ENCODE measurements at places on chromosomes 12 and 14.

GRCh38 chr12:112611908-112612307, 179.6 kb upstream of the RPH3A start:
- DNase-seq = no peak

GRCh38 chr12:104232609-104233280, 17.2 kb downstream of the TXNRD1 start:
- no peak for DNase-seq

DNA sequence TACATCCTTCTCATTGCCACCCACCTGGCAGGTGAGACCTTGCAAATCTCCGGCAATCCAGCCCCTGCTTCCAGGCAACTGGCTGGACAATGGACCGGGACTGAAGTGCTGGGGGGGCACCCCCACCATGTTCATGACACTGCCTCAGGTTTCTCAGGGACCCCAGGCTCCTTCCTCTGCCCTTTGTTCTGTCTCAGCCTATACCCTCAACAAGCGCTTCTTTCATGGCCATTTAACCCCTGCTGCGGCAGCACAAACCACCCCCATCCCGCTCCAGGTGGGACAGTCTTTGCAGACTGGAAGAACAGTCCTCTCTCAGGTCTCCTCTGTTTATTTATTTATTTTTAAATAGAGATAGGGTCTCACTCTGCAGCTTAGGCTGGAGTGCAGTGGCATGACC, 7.6 kb downstream of the ISM2 start:
- no peak for DNase-seq

GRCh38 chr12:104358353-104359003, 54.9 kb downstream of the EID3 start:
- DNase-seq = peak; percentile 50
